ENCODE measurements at places on chromosomes 5 and 9.

- DNase-seq, result peak; percentile 5
Observed at GRCh38 chr5:33180900-33181299, 259.9 kb upstream of the TARS1 start.

GRCh38 chr5:27855491-27855890 is 817.1 kb upstream of the CDH9 start:
- no peak for DNase-seq

DNA sequence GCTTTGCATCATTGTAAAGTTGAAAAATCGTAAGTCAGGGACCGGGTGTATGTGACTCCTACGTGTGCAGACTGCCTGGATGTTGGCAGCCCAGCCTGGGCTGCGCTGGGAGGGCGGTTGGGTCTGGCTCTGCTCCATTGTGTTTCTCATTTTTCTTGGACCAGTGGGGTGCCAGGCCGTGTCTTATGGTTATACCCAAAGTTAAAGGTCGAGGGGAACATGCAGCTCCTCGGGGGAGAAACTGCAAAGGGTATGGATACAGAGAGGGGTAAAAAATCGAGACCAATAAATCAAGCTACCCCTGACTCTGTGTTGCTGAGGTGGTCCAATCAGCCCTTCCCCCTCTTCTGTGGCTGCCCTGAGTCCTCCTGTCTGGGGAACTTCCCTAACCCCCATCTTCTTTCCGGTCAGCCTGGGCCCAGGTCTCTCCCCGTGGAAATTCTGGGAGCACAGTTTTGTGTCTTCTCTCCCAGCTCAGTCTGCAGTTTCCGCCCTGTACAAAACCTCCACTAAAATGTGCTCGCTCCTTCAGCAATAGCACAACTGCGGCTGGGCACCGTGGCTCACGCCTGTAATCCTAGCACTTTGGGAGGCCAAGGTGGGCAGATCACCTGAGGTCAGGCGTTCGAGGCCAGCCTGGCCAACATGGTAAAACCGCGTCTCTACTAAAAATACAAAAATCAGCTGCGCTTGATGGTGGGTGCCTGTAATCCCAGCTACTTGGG is 34.1 kb upstream of the UNC5A start:
- no peak for DNase-seq

DNA sequence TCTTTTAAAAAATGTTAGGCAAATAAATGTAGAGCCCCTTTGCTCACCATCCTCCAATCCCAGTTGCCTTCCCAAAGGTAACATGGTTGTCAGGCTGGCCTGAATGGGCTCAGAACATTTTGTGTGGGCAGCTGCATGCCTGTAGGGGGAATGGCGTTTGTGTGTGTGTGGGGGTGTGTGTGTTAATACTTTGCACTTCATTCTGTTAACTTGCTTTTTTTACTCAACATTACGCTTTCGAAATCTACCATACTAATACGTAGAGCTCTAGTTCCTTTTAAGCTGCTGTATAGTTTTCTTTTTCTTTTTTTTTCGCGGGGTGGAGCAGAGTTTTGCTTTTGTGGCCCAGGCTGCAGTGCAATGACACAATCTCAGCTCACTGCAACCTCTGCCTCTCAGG is 14.0 kb downstream of the MYOZ3 start:
- no peak for DNase-seq

GRCh38 chr5:80591352-80591751 is 21.3 kb upstream of the ANKRD34B start:
- no peak for DNase-seq

- no peak for DNase-seq
Observed at GRCh38 chr9:113853333-113853732, 22.8 kb upstream of the ZNF618 start.

Measured in AG04449 (cell line).